ENCODE measurements at places on chromosomes 2 and 18.

DNA sequence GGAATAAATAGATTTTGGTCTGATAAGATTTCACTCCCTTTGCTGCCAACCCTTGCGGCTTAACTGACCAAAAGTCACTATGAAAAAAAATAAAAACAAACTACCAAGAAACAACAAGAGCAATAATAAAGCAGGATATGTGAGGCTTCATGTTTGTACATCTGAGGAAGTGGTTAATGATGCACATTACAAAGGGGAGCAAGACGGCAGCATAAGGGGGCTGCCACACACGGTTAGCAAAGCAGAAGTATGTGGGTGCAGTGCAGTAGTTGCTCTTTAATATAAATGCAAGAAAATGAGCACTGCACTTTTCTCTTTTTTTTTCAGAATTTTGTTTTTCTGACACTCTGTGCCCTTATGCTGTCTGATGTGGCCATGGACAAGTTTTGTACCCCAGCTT, 377.1 kb upstream of the CNTNAP5 start:
- no peak for DNase-seq

GRCh38 chr2:158088093-158088492, 13.6 kb upstream of the UPP2 start:
- DNase-seq, result no peak

DNA sequence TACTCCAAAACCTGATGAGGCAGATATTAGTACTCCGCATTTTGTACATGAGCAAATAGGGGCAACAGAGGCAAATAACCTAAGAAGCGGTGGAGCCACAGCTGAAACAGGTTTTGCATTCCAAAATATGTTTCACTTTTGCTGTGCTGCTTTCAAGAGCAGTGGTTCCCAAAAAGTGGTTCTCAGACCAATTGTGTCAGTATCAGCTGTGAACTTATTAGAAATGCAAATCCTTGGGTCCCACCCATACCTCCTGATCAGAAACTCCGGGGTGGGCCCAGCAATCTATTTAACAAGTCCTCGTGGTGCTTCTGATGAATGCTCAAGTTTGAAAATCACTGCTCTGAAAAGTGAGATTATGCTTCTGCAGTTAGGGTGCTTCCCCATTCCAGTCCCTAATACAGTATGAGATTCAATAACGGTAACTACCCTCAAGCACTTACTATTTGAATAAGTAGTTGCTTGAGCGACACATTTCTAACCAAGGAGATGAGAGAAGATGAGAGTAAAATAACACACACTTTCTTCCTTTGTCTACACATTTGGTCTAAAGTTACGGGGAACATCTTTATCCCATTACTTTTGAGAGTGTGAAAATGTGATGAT, 17.8 kb upstream of the TCF4 start:
- DNase-seq, result no peak

DNA sequence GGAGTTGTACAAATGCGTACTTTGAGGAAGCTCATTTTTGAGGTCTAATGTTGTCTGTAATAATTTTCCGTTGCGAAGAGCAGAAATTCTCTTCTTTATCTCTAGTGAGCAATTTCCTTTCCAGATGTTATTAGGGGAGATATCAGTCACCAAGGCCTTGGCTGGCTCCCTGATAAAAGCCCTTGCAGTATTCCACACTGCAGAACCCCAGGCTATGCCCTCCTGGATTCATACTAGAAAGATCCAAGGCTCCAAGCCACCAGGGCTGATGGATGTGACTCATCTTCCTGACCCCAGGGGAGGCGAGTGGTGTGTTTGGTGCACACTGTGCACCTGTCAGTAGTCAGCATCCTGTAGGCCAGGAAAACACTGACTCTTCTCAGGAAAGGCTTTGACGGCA, 34.7 kb downstream of the INO80C start:
- DNase-seq, result no peak

GRCh38 chr2:24871852-24872333, 48.1 kb downstream of the ADCY3 start:
- no peak for DNase-seq

- DNase-seq, result no peak
Measured at GRCh38 chr2:85712849-85713612, 18.9 kb downstream of the GNLY start.

DNA sequence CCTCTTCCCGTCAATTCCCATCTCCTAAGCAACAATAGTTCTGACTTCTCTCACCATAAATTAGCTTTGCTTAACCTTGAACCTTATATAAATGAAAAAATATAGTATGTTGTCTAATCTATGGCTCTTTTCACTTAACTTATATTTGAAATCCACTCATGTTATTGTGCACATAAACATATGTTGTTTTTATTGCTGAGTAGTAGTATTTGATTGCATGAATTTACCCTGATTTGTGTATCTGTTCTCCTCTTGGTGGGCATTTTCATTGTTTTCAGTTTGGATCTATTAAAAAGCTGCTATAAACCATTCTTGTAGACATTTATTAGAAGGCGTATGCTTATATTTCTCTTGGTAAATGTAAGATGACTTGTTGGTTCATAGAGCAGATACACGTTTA, 874.3 kb upstream of the ZEB2 start:
- DNase-seq, result no peak

Data from esophagus squamous epithelium (tissue), 5 donors.